ENCODE measurements at places on chromosomes 3 and 15. TPM values are rescaled to one million over a fixed set of nuclear protein-coding genes. Genes with fewer than 3 reads are reported as not detected.

PATL2 gene
- 17.2 TPM for total RNA-seq

SPINK8 gene
- not detected for total RNA-seq

SAMMSON gene
- not detected for total RNA-seq

TBC1D5 gene
- total RNA-seq = 54.3 TPM

GALNT15 gene
- not detected for total RNA-seq

TMCO5A gene
- not detected for total RNA-seq
